ENCODE measurements at places on chromosomes 13 and 19.

DNA sequence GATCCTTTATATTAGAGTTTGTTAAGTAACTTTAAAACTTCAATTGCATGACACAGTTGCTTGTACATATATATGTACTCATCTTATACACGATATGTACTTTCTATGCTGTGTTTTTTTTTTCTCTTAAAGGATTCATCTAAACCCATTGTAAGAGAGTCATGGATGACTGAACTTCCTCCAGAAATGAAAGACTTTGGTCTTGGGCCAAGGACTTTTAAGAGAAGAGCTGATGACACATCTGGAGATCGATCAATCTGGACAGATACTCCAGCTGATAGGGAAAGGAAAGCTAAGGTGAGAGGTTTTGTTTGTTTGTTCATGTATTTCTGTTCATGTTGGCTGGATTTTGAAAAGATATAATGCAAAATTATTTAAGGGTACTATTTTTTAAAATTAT, 26.0 kb downstream of the GPALPP1 start:
- DNase-seq, result no peak

DNA sequence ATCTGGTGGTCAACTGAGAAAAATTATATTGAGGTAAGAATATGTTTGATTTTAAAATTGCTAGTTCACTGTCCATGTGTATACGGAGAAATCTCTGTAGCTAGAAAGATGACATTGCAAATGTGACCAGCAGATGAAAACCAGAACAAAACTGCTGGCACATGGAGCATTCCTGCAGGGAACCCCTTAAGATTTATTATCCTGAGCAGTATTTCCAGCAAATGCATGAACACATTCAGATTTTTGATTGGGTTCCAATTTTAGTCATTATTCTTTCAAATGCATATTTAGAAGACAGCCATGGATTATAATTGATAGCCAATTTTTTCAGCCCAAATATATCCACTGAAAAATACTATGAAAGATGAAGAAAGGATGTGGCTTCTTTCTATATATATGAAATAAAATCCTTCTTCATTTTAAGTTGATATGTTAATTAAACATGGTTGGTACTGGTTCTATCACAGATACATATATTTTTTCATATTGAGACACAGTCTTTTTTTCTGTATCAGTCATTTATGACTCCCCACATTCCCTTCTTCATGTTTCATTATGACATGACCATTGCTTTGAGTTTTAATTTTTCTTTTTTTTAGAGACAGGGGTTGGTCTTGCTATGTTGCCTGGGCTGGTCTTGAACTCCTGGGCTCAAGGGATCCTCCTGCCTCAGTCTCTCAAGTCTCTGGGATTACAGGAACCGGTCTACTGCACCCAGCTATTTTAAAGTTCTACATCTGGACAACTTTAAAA, 376.5 kb downstream of the KLF12 start:
- DNase-seq, result no peak

- DNase-seq, result no peak
Observed at GRCh38 chr13:67130444-67130843, 99.7 kb downstream of the PCDH9 start.

GRCh38 chr13:113267642-113268405, 29.2 kb upstream of the LAMP1 start:
- DNase-seq, result no peak

DNA sequence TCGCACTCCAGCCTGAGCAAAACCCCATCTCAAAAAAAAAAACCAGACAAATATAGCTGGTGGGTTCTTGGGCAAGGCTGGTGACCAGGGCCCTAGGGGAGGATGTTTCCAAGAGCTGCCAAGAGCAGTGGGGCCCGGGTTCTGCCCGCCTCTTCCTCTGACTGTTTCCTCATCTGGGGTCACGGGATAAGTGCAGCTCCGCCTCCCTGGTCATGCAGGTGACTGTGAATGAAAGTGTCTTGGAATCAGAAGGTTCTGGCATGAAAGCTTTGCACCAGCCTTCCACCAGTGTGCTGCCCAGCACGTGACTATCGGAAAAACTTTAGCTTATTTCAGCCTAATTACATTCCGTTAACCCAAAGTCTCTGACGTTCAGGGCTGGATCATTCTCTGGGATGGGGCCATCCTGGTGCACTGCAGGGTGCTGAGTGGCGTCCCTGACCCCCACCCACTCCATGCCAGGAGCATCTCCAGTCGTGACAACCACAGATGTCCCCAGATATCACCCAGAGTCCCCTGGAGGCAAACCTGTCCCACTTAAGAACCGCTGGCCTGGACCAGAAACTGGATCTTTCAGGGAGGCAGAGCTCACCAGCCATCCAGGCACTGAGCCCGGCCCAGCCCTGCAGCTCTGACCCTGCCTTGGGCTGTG, 85.6 kb downstream of the GNG7 start:
- DNase-seq, result no peak

DNA sequence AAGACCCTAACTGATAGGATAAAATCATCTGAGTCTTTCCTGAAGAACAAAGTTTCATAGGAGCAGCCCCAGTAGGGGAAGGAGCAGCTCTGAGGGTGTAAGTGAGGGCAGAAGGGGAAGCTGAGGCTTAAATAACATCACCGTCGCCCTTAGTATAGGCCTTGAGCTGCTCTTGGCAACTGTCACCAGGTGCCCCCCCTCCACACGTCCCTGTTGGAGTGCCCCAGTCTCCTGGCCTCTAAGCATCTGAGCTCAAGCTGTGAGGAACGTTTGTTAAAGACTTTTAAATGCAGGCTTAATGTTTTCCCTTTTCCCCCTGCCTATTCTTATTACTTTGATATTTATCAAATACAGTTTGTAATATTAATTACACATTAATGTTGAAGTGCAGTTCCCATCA, 170.6 kb downstream of the ZIC5 start:
- no peak for DNase-seq

GRCh38 chr13:66266761-66267160, 963.4 kb downstream of the PCDH9 start:
- no peak for DNase-seq

DNA sequence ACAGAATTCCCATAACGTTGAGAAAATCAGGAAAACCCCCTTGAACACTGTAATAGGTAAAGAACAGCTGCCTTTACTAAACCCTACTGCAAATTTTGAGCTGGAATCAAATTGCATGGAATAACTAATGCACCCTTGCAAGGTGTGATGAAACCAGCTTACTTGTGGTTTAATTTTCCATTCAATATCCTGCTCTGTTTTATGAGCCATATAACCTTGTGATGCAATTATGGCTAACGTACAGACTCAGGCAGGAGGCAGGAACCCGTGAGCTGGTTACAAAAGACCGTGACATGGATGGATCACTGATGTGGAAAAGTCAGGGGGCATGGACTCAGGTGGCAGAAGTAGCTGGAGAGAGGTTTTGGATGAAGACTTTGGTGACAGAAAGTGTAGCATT, 438.6 kb downstream of the COG6 start:
- no peak for DNase-seq

DNA sequence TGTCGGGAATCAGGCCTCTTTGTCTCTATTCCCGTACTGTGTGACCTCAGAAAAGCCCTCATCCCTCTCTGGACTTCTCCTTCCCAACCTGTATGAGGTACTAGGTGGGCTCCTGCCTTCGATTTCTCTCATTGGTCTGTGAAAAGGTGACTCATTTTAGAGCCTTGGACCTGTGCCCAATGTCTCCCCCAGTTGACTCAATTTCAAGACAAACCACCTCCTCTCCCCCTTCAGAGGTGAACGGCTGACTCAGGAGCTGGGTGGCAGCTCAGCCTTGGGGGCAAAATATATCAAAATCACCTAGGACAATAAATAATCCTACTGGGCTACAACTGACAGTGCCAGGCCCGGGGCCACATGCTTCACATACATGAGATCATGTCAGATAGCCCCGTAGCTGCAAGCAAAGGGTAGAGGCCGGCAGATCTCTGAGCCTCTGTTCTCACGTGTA, 630 bp downstream of the COQ8B start:
- no peak for DNase-seq

- DNase-seq, result no peak
Observed at GRCh38 chr13:99384468-99384867, 77.3 kb upstream of the GPR183 start.

DNA sequence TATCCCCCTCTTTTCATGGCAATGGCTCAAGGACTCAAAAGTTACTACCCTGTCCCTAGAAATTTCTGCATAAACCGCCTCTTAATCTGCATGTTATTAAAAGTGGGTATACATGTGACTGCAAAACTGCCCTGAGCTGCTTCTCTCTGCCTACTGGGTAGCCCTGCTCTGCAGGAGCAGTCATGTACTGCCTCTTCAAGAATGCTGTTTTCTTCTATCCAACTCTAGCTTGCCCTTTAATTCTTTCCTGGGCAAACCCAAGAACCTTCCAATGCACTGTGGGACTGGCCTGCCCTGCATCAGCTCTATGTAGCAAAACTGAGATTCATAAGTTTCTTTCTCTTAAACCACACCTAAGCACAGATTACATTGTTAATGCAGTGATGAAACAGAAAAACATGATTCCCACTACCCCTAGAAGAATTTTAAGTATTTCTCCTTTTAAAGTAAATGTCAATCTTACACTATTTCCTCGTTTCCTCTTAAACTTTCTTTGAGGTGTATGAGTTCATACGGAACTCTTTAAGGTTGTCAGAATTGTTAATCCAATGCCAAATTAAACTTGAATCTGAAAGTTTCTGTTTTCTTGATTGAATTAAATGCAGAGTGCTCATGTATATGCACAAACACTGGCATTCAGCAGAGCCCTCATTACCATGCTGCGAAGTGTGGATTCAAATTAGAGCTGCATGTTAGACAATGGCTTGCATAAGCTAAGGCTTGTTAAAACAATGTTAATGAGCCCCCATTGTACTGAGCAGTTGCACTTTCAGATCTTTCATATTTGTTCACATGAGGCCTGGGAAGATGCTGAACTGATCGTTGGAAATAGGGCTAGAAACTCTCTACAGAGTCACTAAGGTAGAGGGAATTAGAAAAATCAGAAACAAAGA, 669.9 kb upstream of the PCDH20 start:
- DNase-seq, result no peak

- no peak for DNase-seq
Observed at GRCh38 chr13:106284358-106284757, 251.1 kb downstream of the EFNB2 start.

DNA sequence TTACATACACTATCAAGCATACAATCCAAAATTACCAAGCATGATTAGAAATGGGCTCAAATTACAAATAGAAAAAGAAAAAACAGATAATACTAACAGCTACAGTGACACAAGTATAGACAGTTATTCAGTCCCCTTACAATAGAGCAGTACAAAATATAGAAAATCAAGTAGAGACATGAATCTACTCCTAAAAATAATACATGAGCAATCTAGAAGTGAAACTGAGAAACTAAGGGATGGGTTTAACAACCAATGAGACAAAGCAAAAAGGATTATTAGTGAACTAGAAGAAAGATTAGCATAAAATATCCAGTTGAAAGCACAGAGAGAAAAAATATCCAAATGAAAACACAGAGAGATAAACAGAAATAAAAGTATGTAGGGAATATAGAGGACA, 426.7 kb downstream of the TBC1D4 start:
- no peak for DNase-seq

- DNase-seq, result no peak
Observed at GRCh38 chr19:44807162-44807561, 1.7 kb upstream of the BCAM start.

GRCh38 chr19:3007975-3008374, 21.1 kb downstream of the TLE2 start:
- DNase-seq, result no peak

DNA sequence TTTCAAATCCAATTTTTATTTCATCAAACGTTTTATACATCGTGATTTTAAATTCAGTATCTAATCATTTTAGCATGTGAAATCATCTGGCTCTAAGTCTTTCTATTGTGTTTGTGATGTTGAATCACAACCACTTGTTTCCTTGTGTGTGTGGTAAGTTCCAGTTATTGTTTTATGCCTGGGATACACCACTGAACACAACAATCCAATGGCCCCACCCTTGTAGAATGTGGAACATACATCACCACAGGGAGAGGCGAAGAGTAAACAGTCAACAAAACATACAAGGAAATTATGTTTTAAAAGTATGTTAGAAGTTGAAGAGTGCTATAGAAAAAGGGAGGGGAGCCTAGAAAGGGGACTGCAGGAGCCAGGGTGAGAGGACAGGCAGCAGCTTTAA, 100.5 kb downstream of the EPSTI1 start:
- no peak for DNase-seq

DNA sequence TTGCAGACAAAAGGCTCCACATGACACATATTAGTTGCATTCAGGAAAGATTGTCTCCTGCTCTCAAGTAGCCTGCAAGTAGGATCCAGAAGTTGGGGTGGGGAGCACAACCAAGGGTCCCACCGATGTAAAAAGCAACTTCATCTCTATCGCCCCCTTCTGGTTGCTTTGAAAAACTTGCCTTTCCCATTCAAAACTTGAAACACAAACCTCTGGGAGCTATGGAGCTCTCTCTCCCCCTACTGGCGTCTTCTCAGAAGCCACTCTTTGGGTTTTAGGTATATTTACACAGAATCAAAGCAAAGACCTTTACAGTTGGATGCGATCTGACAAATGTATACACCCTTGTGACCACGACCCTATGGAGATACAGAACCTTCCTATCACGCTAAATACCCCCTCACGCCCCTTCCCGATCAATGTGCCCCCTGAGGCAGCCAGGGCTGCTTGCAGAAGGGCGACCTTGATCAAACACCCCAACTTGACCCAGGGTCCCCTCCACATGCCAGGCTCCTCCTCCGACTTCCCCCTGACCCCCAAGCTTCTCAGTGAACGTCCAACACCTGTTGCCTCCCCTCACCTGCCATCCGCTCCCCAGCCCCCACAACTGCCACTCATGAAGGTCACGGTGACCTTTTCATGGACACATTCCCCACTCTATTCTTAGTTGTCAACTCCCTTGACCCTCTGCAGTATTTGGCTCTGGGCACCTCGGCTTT, 10.1 kb downstream of the NOSIP start:
- DNase-seq, result peak; percentile 74

GRCh38 chr13:51479199-51479523, 26.3 kb upstream of the INTS6 start:
- no peak for DNase-seq

DNA sequence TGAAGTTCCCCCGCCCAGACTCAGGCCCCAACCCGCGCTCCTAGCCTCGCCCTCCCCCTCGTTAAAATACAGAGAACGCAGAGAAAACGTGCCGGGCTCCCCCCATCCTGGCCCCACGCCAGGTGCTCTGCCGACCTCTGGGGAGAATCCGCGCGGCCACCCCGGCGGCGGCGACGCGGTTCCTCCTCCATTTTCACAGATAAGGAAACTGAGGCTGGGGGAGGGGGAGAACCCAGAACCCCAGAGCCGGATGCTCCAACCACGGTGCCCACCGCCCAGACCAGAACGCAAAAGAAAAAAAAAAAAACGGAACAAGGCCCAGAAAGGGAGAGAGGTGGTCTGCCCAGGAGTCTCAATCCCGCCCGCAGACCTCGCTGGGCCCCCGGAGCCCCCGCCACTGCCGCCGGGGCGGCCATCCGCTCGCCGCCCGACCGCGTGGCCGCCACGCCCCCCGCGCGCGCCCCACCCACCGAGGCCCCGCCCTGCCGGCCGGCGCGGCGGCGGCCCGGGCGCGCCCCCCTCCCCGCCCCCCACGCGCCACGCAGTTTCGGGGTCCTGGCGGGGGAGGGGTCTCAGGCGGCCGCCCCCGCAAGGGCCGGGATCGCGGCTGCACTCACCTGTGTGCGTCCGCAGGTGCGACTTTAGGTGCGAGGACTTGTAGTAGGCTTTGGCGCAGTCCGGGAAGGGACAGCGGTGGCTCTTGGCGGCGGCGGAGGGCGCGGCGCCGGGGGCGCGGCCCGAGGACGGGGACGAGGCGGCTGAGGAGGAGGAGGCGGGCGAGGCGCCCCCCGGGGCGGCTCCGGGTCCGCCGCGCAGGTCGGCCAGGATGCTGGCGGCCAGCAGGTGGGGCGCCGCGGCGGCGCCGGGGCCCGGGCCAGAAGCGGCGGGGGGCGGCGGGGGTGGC, 703 bp downstream of the KLF16 start:
- no peak for DNase-seq

- DNase-seq, result peak; percentile 23
Observed at GRCh38 chr19:52270266-52270885, 989 bp downstream of the ZNF766 start.

Data from right lung (tissue), 10 donors.